ENCODE measurements at places on chromosomes 3 and 15. TPM values are rescaled to one million over a fixed set of nuclear protein-coding genes. Genes with fewer than 3 reads are reported as not detected.

The ASB14 gene
- under 0.01 TPM for total RNA-seq

The NAA80 gene
- total RNA-seq = 2.8 TPM

The PYGO1 gene
- total RNA-seq = 4.4 TPM

The CYP8B1 gene
- total RNA-seq = not detected

The TRIM42 gene
- not detected for total RNA-seq

The MDFIC2 gene
- total RNA-seq = not detected

The STARD5 gene
- total RNA-seq = 5.4 TPM

The STRIT1 gene
- total RNA-seq = not detected

The LOXL1 gene
- 204 TPM for total RNA-seq

The HTR3E gene
- not detected for total RNA-seq

The STRA6 gene
- total RNA-seq = 0.06 TPM

The GOLGA8K gene
- total RNA-seq = 0.31 TPM

The SLC9C1 gene
- total RNA-seq = 0.13 TPM

The CAMP gene
- not detected for total RNA-seq

The BCHE gene
- total RNA-seq = 0.31 TPM

The IL17RB gene
- not detected for total RNA-seq

The B2M gene
- 2,695 TPM for total RNA-seq

The ALG1L2 gene
- not detected for total RNA-seq

The TMC3 gene
- total RNA-seq = not detected

The ZNF660 gene
- 1.5 TPM for total RNA-seq
